ENCODE measurements at places on chromosomes 7 and 10. TPM values are rescaled to one million over a fixed set of nuclear protein-coding genes. Genes with fewer than 3 reads are reported as not detected.

GRCh38 chr10:30396698-30397097 lies 37.3 kb upstream of the MAP3K8 start:
- no peak overlapping the region for H3K4me3 ChIP-seq
- H3K36me3 ChIP-seq = no peaks in the 10 kb centered on the region
- no peaks in the 10 kb centered on the region for H3K27me3 ChIP-seq
- H3K4me1 ChIP-seq = peaks cover 2% of the 10 kb centered on the region

DNA sequence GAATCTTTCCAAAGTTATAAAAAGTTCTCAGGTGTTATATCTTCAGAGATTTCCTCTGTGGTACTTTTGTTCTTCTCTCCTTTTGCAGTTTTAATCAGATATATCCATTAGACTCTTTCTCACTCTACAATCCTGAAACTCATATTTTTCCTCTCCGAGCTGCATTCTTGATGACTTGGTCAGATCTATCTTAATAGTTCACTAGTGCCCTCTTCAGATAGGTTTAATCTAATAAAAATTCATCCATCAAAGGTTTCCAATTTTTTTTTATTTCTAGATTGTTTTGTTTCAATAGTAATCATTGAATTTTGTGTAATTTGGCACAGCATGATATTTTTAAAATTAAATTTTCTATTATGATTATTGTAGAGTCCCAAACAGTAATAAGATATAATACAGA lies 21.8 kb upstream of the DGKB start:
- no peak overlapping the region for H3K27ac ChIP-seq
- H3K4me3 ChIP-seq = no peak overlapping the region
- H3K27me3 ChIP-seq = no peaks in the 10 kb centered on the region
- no peaks in the 10 kb centered on the region for H3K36me3 ChIP-seq
- no peak for DNase-seq

- H3K27ac ChIP-seq = no peak overlapping the region
- peaks cover 7% of the 10 kb centered on the region for H3K4me1 ChIP-seq
- no peak for DNase-seq
These were observed 103.3 kb downstream of the LHPP start for GRCh38 chr10:124564881-124565280.

DNA sequence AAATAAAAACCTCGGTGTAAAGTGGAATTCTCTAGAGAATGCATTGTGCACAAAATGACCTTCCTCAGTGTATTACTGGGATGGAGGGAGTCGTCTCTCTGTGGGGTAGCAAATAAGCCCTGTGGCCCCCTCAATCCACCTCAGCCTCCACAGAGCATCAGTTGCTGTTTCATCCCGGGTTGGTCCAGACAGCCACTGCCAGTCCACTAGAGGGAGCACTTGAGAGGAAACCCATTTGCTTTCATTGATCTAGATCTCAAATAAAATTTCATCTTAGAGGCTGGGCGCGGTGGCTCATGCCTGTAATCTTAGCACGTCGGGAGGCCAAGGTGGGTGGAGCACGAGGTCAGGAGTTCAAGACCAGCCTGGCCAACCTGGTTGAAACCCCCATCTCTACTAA lies 1128.7 kb downstream of the CNTNAP2 start:
- H3K4me1 ChIP-seq = no peaks in the 10 kb centered on the region
- no peak overlapping the region for H3K27ac ChIP-seq
- no peak overlapping the region for H3K4me3 ChIP-seq
- H3K27me3 ChIP-seq = no peaks in the 10 kb centered on the region
- DNase-seq = peak; percentile 25
- H3K36me3 ChIP-seq = no peaks in the 10 kb centered on the region

DNA sequence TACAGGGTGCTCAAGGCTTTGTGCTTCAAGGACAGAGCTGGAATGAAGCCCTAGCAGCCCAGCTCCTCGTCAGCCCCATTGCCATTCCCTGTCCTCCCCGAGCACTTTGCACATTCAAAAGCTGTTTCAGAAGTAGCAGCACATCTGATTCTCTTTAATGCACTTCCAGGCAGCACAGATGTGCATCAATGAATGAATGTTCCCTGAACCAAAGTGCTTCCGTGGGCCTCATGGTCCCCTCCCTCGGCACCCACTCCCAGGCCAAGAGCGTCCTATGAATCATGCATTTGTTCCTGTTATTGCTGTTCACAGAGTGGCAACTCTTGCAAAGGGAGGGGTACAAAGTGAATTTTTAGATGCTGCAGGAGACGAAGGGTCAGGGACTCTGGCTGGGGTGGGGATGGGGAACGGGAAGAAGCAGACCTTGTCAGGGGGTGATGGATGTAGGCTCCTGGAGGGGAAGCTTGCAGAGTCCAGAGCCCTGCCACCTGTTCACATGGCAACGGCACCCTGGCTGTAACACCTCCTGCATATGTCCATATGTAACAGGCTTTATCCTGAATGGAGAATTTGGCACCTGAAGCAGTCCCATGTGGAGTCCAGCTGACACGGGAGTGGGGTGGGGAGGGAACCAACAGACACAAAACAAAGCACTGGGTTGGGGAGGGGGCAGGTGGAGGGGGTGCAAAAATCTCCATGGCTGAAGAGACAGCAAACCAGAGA lies 62.2 kb upstream of the BAIAP2L1 start:
- no peak overlapping the region for H3K4me3 ChIP-seq
- no peaks in the 10 kb centered on the region for H3K27me3 ChIP-seq
- H3K27ac ChIP-seq = no peak overlapping the region
- no peaks in the 10 kb centered on the region for H3K36me3 ChIP-seq
- DNase-seq = no peak

- no peak for DNase-seq
- H3K4me3 ChIP-seq = no peak overlapping the region
- no peaks in the 10 kb centered on the region for H3K36me3 ChIP-seq
- H3K27me3 ChIP-seq = no peaks in the 10 kb centered on the region
These were observed 298.1 kb upstream of the NEBL start for GRCh38 chr10:21195252-21195651.

DNA sequence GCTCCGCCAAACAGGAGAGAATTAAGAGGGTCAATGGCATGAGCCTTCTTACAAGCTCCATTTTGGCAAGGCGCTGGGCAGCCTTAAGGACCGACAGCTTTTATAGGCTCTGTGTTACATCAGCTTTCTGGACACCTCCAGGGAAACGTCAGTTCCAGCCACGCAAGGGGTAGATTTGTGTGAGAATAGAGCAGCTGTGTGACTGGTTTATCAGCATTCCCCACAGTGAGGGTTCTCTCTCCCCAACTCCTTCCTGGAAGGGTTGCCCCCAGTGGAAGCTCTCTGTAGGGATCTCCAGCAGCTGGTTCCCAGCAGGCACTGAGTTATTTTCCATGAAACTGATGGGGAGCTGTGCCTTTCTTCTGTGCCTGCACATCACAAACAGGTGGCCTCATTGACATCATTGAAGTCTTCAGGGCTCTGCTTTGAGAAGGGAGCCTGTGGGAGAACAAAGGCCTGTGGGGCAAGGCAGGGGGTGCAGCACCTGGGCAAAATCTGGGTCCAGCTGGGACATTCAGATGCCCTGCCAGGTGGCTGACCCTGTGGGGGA lies at the start of gene CUZD1:
Gene CUZD1, minus strand, starts transcription at position 75 of the 550 bp plus-strand sequence. Its CDS starts 14 bp downstream, at position 61.
- no peak for DNase-seq
- H3K36me3 ChIP-seq = no peaks in the 10 kb centered on the region
- no peak within 1 kb of the TSS for H3K4me3 ChIP-seq
- peak within 1 kb of the TSS; percentile 65 for H3K27ac ChIP-seq
- H3K27me3 ChIP-seq = no peaks in the 10 kb centered on the region
- peaks cover 2% of the 10 kb centered on the region for H3K4me1 ChIP-seq

GRCh38 chr7:29285444-29285793 lies 90.8 kb downstream of the CHN2 start:
- DNase-seq = peak; percentile 6
- H3K27ac ChIP-seq = no peak overlapping the region
- no peak overlapping the region for H3K4me3 ChIP-seq
- H3K4me1 ChIP-seq = peaks cover 4% of the 10 kb centered on the region
- no peaks in the 10 kb centered on the region for H3K27me3 ChIP-seq

- no peak overlapping the region for H3K4me3 ChIP-seq
These were observed 1.4 kb upstream of the TMEM139 start for GRCh38 chr7:143283381-143283780.

- no peak overlapping the region for H3K4me3 ChIP-seq
These were observed 181.0 kb upstream of the RNF32 start for GRCh38 chr7:156459582-156459981.

DNA sequence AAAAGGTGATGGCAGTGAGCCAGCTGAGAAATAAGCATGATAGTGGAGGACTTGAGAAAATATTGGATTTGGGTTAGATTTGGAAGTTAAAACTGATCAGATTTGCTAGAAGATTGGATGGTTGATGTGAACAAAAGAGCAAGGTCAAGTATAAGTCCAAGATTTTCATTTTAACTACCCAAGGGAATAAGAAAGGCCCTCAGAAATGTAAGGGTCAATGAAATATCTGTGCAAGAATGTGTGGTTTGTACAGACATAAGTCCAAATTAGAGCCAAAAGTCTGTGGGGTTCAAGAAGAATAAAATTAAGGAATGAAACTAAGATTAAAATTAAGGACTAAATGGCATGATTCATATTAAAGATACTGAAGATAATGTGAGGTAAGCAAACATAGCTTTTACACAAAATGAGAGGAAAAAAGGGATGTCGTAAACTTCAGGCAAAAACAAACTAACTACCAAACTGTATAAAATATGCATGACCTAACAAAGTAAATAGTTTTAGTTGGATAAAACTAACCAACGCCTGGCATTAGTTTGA lies 78.4 kb upstream of the CACNA2D1 start:
- no peak overlapping the region for H3K4me3 ChIP-seq
- no peaks in the 10 kb centered on the region for H3K27me3 ChIP-seq
- no peak overlapping the region for H3K27ac ChIP-seq
- no peaks in the 10 kb centered on the region for H3K4me1 ChIP-seq
- no peaks in the 10 kb centered on the region for H3K36me3 ChIP-seq
- no peak for DNase-seq

DNA sequence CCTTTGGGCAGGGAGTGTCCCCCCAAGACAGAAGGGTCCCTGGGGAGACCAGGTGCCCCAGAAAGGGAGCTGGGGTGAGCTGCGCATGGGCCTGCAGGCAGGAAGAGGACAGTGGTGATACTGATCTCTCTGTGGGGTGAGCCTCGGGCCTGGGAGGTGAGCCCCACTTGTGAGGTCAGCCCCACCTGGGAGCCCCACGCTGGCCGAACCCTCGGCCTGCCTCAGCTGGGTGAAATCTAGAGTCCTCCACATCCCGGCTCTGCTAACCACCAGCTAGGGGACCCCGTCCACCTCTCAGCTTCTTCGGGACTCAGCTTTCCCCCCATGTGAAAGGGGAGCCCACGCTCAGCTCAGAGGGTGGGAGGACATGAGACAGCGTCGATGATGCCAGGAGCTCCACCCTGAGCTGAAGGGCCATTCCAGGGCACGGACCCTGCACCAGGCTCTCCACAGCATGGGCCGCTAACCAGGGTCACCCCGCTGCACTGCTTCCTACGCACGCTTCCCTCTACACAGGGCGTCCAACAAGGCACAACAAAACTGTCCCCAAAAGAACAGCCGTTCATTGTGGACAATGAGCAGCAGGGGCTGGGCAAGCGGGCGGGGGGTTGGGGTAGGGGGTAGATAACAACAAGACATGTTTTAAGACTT lies 48.7 kb downstream of the CAMK2B start:
- no peak overlapping the region for H3K27ac ChIP-seq
- H3K36me3 ChIP-seq = no peaks in the 10 kb centered on the region
- no peak for DNase-seq
- H3K27me3 ChIP-seq = peaks cover 9% of the 10 kb centered on the region

GRCh38 chr7:84490661-84491060 lies 296.1 kb upstream of the SEMA3A start:
- no peak overlapping the region for H3K4me3 ChIP-seq
- H3K4me1 ChIP-seq = peaks cover 3% of the 10 kb centered on the region
- H3K27ac ChIP-seq = no peak overlapping the region
- H3K27me3 ChIP-seq = no peaks in the 10 kb centered on the region

GRCh38 chr10:18710201-18710653 lies 51.0 kb downstream of the ARL5B start:
- H3K4me1 ChIP-seq = no peaks in the 10 kb centered on the region
- no peaks in the 10 kb centered on the region for H3K36me3 ChIP-seq
- no peak for DNase-seq

DNA sequence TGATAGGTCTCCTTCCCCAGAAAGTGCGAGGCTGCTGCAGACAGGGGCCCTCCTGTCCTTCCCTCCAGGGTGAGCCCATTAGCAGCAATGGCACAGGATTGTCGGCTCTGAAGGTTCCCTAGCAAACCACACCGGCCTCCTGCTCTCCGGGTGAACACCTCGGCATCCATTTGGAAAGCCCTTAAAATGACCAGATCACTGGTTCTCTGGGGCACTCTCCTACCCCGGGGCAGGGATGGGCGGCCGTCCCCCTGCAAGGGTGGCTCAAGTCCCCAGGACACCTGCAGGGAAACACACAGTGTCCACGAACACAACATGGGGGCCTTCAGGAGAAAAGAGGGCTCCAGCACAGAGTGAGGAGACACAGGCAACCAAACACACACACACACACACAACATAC lies 459.1 kb downstream of the PTPRN2 start:
- H3K27ac ChIP-seq = no peak overlapping the region
- DNase-seq = no peak
- H3K36me3 ChIP-seq = no peaks in the 10 kb centered on the region
- H3K27me3 ChIP-seq = no peaks in the 10 kb centered on the region
- H3K4me3 ChIP-seq = no peak overlapping the region
- no peaks in the 10 kb centered on the region for H3K4me1 ChIP-seq

DNA sequence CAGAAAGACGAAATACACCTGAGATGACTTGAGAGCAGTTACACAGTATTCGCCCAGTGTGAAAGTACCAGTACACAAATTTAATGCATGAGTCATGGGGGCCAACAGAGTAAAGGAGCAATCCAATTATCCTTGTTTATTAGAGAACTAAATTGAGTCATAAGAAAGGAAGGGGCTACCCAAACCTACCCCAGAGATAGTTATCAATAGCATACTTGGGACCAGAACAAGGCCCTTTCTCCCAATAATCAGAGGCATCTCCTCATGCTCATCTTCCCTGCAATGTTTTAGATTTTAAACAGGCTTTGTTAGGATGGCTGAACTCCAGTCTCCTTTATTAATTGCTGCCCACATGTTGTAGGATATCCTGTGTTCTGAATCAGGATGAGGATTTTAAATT lies 239.7 kb upstream of the LRGUK start:
- no peak overlapping the region for H3K27ac ChIP-seq
- no peak for DNase-seq
- no peak overlapping the region for H3K4me3 ChIP-seq
- H3K36me3 ChIP-seq = no peaks in the 10 kb centered on the region
- H3K4me1 ChIP-seq = no peaks in the 10 kb centered on the region

GRCh38 chr7:112940314-112940732 lies 146.3 kb downstream of the GPR85 start:
- H3K27ac ChIP-seq = peak overlapping the region; percentile 90
- H3K27me3 ChIP-seq = no peaks in the 10 kb centered on the region
- peaks cover 3% of the 10 kb centered on the region for H3K4me1 ChIP-seq
- peak overlapping the region; percentile 88 for H3K4me3 ChIP-seq
- H3K36me3 ChIP-seq = peaks cover 4% of the 10 kb centered on the region

PRSS37 gene
- total RNA-seq = not detected

CALML5 gene
- not detected for total RNA-seq

ITIH5 gene
- 7.6 TPM for total RNA-seq

SEMA3E gene
- 1.9 TPM for total RNA-seq

SLC13A1 gene
- total RNA-seq = not detected

ASAH2 gene
- total RNA-seq = 3.1 TPM

NANOS1 gene
- 3.1 TPM for total RNA-seq

Data from H1 (cell line).